ENCODE measurements at places on chromosomes 5 and 9.

GRCh38 chr9:109417585-109418544 lies 80.2 kb downstream of the PTPN3 start:
- no peak for DNase-seq

GRCh38 chr9:34663303-34663605 lies 797 bp upstream of the CCL27 start:
- DNase-seq = no peak

DNA sequence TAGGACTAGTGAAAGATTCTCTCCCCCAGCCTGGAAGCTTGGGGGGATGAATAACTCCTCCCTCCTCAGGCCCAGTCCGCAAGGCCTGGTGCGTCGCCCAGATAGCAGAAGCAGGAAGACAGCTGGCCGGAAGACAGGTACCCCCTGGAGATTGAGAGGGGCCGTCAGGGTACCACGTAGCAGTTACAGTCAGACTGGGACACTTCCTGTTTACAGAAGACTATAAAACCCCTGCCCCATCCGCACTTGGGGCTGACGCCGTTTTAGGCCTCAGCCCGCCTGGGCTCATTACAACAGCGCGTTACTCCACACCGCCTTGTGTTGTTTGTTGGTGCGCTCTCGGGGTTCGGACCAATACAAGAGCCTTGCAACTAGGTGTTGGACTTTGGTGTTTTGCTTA lies 15.4 kb downstream of the SEMA6A start:
- DNase-seq = no peak

- DNase-seq = no peak
These were observed 751.5 kb downstream of the MAT2B start for GRCh38 chr5:164256954-164257353.

DNA sequence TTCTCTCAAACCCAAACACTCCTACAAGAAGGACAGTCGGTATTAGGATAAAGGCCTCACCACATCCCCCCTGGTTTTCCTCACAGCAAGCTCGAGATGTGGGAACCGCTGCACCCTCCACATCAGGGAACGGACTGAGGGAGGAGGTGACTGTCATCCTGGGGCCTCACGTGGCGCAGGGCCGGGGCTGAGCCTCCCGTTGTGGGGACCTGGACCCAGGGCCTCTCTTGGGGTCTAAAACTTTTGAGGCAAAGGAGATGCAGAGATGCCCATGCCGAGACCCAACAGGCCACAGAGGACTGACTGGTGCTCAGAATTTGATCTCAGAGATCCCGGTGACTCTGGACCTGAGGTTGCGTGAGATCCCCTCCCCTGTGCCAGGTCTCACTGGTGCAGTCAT lies 72.7 kb downstream of the MRPL36 start:
- DNase-seq = no peak

- no peak for DNase-seq
These were observed 616 bp downstream of the VCAN start for GRCh38 chr5:83472213-83472507.

DNA sequence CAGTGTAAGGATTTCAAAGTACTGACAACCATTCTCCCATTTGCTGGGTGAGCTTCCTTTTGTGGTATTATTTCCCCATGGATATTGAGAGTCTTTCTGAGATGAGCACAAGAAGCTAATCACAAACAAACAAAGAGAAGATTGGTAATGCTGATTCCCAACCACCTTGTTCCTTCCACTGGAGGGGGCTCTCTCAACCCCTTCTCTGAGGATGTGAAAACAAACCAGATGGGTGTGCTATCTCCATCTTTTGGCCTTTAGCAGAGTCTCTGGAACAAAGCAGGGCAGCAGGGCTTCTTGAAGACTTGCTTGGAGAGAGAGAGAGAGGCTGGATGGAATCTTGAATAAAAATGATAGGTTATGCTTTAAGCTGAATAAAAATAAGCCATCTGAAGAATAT lies 576.7 kb upstream of the ZNF462 start:
- DNase-seq = no peak

DNA sequence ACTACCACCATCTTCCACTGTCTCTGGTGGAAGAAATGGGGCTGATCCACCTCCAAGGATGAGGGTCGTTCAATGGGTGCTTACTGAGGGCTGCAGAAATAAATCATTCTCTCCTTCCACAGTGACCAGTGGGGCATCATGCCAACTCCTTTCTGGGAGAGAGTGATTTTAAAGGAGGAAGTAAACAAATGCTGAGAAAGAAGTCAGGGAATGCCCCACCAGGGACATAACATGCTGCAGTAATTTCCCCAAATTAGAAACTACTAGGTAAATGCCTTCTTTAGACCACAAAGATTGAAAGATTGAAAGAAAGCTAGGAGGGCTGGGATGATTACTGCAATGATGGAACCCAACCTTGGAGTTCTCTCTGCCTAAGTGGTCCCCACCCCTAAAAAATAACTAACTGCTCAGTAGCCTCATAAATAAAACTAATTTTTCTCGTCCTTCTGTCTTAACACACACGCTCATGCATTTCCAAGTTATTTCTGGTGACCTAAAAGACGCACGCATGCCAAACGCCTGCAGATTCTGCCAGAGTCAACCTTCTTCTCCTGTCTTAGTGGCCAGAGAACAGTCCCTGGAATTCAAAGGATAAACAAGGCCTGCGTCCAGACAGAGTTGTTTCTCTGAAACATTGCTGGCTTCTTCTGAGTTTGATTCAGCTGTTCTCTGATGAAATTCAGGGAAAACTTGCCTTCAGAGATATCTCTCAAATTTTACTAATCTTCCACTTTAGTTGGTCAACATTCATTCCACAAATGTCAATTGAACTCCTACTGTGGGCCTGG lies 250.0 kb downstream of the NR3C1 start:
- no peak for DNase-seq

GRCh38 chr5:136005476-136005875 lies 23.3 kb upstream of the TGFBI start:
- no peak for DNase-seq

DNA sequence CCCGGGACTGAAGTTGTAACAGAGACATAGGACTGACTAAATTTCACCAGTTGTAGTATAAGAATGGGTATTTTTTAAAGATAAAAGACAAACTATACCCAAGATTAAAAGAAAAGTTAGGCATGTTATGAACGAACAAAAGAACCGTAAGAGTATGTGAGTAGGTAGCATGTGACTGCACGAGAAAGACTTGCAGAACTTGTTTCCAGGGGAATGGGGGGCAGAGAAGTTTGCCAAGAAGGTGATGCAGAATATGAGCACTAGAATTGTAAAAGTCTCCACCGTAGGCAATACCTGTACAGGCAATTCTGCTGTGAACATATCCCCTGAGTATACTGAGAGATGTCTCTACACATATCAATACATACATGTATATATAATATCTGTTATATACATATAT lies 614.7 kb downstream of the PRELID2 start:
- DNase-seq = no peak

- no peak for DNase-seq
These were observed 64.9 kb upstream of the OSMR start for GRCh38 chr5:38780945-38781344.

DNA sequence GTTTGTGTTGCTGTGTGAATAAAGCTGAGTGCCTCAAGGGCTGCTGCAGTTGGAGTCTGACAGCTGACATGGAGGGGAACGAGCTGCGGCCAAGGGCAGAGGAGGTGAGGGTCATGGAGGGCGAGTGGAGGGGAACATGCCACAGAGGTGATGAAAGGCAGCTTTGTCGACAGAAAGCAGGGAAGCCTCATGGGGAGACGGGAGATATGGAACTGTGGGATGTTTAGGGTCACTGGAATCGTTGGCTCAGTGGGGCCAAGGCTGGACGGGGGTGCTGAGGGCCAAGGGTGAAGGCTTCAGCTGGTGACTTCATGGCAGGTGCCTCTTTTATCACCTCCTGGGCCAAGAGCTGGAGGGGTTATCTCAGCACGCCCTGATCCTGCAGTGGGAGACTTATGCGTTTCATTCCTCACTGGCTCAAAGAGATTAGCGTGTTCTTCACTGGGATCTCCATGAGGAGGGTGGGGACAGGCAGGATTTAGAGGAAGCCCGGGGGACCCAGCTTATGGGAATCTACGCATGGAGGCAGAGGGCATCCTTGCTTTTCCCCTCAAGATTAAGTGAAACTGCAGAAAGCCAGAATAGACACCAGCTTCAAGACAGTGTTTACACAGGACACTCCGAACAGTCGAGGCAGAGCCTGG lies 42.2 kb downstream of the FAM240B start:
- no peak for DNase-seq
